ENCODE measurements at places on chromosomes 7 and 10.

- no peak for DNase-seq
Measured at GRCh38 chr7:111082351-111082750, 8.6 kb upstream of the LRRN3 start.

- no peak for DNase-seq
Measured at GRCh38 chr7:151082141-151083070, 887 bp downstream of the TMUB1 start.

DNA sequence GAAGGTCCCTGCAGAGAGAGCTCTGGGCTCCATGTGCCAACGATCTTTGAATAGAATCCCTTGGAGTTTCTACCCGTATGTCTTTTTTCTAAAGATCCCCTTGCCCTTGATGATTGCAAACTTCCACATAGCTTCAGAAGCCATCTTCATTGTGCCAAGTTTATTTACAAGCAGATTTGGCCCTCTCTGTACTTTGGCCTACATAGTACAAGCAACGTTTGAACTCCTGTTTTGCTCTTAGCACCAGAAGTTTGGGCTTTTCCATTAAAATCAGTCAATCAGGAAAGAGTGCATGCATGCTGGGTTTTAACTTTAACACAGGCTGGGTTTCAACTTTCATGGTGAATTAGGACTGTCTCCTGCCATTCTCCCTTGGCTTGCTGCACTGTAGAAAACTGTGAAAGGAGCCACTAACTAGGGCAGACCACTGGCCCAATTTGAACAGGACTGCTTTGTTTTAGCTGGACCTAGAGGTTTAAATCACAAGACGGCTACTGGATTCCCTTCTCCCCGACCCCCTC lies 557.6 kb upstream of the GALNT17 start:
- no peak for DNase-seq

DNA sequence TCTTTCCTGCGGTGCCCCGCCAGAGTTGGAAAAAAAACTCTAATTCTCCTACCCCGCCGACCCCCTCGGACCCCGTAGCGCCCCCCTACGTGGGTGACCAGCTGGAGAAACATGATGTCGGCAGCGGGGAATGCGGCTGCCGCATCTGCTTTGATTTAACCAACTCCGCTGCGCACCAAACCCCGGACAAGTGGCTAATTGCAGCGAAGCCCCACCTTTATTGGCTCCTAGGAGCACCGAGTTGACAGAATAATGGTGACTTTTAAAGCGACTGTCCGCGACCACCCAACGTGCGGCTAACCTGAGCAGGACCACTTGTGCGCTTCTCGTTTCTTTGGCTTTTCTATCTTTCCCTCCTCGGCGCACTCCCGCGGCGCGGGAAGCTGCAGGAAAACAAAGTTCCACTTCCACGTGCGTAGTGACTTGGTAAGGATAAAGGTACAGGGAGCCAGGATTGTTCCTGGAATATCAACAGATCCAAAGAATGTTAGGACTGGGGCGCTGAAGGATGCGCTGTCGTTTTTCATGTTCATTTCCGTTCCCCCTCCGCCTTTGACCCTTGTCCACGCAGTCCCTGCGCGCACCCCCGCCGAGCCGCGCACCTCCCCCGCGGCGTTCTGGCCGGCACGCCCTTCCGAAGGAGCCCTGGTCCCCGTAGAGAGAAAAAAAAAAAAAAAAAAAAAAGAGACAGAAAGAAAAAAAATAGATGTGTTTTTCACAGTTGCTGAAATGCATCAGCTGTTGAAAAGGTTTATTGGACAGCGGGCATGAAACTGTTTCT lies 1.4 kb downstream of the WNT16 start:
- DNase-seq, result no peak

GRCh38 chr10:778626-779330 lies 89.3 kb upstream of the DIP2C start:
- no peak for DNase-seq

DNA sequence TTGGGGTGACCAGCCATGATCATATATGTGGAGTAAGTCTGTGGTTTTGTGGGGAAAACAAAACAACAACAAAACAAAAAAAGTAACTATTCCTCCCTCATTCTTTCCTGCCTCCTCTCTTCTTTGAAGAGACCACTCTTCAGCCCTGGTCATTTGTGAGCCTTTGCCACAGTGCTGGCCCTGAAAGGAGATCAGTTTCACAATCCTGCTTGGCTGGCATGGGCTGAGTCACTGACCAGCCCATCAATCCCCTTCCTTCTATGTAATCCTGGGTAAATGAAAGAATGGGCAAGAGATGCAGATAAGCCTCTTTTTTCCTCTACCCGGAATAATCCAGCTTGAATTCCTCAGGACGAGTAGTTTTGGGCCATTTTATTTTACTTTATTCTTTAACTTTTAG lies 13.6 kb downstream of the CSTF2T start:
- no peak for DNase-seq

GRCh38 chr10:59907918-59908807 lies 1.8 kb upstream of the CCDC6 start:
- DNase-seq, result no peak

DNA sequence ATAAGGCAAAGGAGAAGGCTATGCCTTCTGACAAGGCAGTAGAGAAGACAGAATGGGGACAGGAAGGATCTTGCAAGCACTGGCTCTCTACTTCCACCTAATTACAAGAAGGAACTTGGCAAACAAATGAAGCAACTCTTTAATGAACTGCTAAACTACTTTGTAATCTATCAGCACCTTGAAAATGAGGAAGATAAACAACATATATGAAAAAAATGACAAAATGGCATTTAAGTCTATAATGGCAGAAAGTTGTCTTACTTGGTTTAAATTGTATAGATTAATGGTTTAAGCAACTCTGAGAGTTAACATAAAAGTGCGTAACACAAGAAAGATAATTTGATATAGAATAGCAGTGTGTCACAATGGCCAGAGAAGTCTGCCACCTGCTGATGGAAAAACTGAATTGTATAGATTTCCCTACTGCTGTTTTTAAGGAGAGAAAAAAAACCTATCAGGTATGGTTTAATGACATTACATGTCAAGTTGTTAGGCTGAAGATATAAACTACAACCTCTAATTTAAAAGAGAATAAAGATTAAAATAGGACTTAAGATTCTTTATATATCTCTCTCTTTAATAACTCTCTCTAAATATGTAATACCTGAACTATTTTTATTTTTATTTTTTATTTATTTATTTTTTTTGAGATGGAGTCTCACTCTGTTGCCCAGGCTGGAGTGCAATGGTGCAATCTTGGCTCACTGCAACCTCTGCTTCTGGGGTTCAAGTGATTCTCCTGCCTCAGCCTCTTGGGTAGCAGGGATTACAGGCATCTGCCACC lies 11.8 kb downstream of the NT5C3A start:
- DNase-seq, result no peak

- no peak for DNase-seq
Measured at GRCh38 chr7:24595671-24596418, 22.6 kb downstream of the PALS2 start.

DNA sequence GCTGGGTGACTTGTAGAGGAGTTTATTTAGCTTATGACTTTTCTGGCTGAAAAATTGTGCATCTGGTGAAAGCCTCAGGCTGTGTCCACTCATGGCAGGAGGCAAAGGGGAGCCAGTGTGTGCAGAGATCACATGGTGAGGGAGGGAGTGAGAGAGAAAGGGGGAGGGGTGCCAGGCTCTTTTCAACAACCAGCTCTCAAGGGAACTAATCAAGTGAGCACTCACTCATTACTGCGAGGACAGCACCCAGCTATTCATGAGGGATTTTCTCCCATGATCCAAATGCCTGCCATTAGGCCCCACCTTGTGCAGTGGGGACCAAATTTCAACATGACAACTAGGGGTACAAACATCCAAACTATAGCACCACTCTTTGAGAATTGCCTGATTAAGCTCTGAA lies 590.2 kb downstream of the MAGI2 start:
- no peak for DNase-seq

DNA sequence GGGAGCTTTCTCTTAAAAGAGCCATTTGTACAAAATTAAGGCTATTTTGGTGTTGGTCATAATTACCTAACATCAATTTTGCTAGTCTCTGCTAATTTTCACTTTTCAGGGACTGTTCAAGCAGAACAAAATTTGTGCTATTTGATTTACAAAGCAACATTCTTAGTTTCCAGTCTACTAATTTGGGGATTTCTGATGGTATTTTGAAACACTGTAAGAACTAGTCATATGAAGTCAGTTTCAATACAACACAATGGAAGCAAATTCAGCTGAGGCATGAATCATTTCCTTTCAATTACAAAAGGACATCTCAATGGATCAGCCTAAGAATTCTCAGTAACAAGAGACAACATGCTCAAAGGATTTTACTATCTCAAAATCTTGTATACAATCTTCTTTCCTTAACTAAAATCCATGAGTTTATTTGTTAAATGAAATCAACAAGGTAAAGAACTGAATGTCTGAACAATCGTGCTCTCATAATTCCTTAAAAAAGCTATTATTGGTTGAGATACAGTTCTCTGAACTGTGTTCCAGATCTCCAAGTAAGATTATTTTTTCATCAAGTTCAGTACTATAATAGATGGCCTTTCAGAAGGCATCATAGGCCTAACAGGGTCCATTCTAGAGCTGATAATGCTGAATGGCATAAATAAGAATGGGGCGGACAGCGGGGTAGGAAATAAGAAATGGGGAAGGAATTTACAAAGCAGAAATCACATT lies 144.6 kb downstream of the NRCAM start:
- no peak for DNase-seq

GRCh38 chr7:118366363-118366762 lies 141.9 kb downstream of the ANKRD7 start:
- DNase-seq, result no peak

GRCh38 chr7:33449847-33450246 lies 320.5 kb downstream of the BBS9 start:
- no peak for DNase-seq

- peak; percentile 82 for DNase-seq
Measured at GRCh38 chr10:69408318-69409175, 8.2 kb downstream of the TACR2 start.

- DNase-seq, result no peak
Measured at GRCh38 chr7:40057292-40057691, 77.1 kb downstream of the MPLKIP start.

- DNase-seq, result no peak
Measured at GRCh38 chr10:95312257-95312656, 21.5 kb upstream of the PDLIM1 start.

- DNase-seq, result no peak
Measured at GRCh38 chr7:106284714-106285050, at the start of gene NAMPT. Gene NAMPT (minus strand): TSS chr7:106284983. CDS start chr7:106284884, 99 bp downstream.

DNA sequence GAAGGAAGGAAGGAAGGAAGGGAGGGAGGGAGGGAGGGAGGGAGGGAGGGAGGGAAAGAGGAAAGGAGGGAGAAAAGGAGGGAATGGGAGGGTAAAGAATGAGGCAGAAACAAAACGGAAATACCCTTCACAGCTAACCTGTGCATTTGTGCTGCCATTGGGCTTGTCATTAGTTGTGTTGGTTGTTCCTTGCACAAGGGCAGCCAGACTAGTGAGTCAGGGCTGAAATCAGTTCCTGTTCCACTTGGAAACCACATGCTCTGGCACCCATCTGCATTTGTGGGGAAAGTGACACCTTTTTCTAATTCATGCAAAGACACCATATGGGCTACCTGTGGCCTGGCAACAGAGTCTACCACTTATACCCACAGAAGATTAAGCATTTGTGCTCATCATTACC lies 1004.0 kb upstream of the C7orf33 start:
- DNase-seq, result no peak

DNA sequence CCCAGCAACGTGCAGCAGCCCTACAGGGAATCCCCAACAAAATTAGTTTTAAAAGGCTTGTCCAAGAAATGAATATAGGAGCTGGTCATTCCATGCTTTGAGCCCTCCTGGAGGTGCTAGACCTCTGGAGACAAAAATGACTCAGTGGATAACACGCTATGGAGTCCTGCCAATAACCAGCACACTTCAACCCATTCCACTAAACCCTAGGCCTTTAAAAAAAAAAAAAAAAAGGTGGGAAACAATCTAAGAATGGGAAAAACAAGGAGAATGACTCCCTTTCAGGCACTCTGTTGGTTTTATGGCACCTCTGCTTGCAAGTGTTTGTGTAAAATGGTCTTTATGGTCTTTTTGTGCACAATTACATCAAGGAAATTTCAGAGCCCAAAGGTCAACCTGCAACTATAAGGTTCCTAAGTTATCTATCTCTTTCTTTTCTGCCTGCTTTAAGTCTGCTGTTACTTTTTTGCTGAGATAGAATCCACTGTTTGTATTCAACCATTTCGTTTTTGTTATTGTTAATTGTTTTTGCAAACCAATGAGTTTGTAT lies 21.3 kb downstream of the AVL9 start:
- no peak for DNase-seq

GRCh38 chr7:151745706-151746105 lies 131.2 kb downstream of the PRKAG2 start:
- DNase-seq, result no peak

- DNase-seq, result no peak
Measured at GRCh38 chr10:6108072-6108471, 19.2 kb downstream of the RBM17 start.

DNA sequence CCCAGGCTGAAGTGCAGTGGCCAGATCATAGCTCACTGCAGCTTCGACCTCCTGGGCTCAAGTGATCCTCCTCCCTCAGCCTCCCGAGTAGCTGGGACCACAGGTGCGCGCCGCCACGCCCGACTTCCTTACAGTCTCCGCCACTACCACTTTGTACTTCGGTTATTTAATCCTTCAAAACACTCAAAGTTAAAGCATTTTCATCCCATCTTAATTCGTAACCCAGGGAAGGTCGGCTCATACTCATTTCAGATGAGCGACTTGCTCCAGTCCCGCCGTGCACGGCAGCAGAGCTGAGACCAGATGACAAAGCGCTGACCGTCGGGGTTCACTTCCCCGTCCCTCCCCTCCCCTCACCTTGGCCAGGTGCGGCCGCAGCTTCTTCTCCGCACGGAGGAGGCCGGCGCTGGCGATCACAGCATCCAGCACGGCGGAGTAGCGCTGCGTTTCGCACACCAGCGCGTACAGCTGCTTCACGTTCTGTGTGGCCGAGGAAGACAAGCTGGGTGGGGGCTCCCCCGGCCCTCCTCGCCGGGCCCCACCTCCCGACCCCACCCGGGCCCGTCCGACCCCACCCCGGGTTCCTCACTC lies 457 bp downstream of the NSUN5 start:
- DNase-seq, result no peak

DNA sequence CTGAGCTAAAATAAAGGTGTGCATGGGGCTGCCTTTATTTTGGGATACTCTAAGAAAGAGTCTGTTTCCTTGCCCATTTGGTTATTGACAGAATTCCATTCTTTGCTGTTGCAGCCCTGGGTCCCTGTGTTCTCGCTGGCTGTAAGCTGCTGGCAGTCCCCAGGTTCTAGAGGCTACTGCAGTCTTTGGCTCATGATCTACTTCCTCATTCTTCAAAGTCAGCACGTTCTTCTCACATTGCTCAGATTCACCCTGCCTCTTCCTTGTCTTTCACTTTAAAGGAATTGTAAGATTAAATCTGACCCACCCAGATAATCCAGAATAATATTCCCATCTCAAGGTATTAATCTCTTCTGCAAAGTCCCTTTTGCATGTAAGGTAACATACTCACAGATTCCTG lies 620.3 kb downstream of the CCSER2 start:
- no peak for DNase-seq

GRCh38 chr10:1410469-1411395 lies 326.6 kb downstream of the ADARB2 start:
- no peak for DNase-seq
